Hair follicular keratinocyte (primary cell): ENCODE measurements at places on chromosomes 5 and 9. TPM values are rescaled to one million over a fixed set of nuclear protein-coding genes. Genes with fewer than 3 reads are reported as not detected.

IFNA2 gene
- not detected in 2 replicates for total RNA-seq

DPYSL3 gene
- total RNA-seq: 3.0 and 5.2 TPM in 2 replicates

OR1Q1 gene
- total RNA-seq: not detected in 2 replicates

GFI1B gene
- total RNA-seq: not detected in 2 replicates

FRRS1L gene
- not detected in 2 replicates for total RNA-seq

PPP2R2B gene
- 1.8 and 2.7 TPM in 2 replicates for total RNA-seq

SPINK7 gene
- 0.47 TPM in 1 of 2 replicates, not detected in the other for total RNA-seq

WDR38 gene
- total RNA-seq: not detected in 2 replicates

ARHGEF37 gene
- total RNA-seq: 3.3 and 4.7 TPM in 2 replicates

FCN2 gene
- not detected in 2 replicates for total RNA-seq

TMEM252 gene
- total RNA-seq: not detected in 2 replicates

ELP1 gene
- total RNA-seq: 22.3 and 26.8 TPM in 2 replicates

APC gene
- total RNA-seq: 27.3 and 28.9 TPM in 2 replicates

BTNL9 gene
- not detected in 2 replicates for total RNA-seq
